ENCODE measurements at places on chromosomes 6 and 20. TPM values are rescaled to one million over a fixed set of nuclear protein-coding genes. Genes with fewer than 3 reads are reported as not detected.

Gene CST4
- total RNA-seq = 0.43 TPM

Gene BACH2
- total RNA-seq = 0.09 TPM

Gene EIF2S2
- total RNA-seq = 108 TPM

Gene ATP6V1G2
- 5.0 TPM for total RNA-seq

Gene GRM4
- under 0.01 TPM for total RNA-seq

Gene BMP5
- total RNA-seq = under 0.01 TPM

Gene OSBPL2
- total RNA-seq = 38.8 TPM

Gene AMD1
- 29.9 TPM for total RNA-seq
